ENCODE measurements at places on chromosomes 3 and 15. TPM values are rescaled to one million over a fixed set of nuclear protein-coding genes. Genes with fewer than 3 reads are reported as not detected.

HHLA2 gene
- total RNA-seq: not detected

- no peak for DNase-seq
Observed at GRCh38 chr15:42036112-42036905, 15.5 kb upstream of the PLA2G4E start.

- DNase-seq: peak; percentile 94
Observed at GRCh38 chr3:64295594-64295993, 70.3 kb upstream of the PRICKLE2 start.

GRCh38 chr15:57229051-57229450 lies 147.3 kb upstream of the CGNL1 start:
- DNase-seq: no peak

DNA sequence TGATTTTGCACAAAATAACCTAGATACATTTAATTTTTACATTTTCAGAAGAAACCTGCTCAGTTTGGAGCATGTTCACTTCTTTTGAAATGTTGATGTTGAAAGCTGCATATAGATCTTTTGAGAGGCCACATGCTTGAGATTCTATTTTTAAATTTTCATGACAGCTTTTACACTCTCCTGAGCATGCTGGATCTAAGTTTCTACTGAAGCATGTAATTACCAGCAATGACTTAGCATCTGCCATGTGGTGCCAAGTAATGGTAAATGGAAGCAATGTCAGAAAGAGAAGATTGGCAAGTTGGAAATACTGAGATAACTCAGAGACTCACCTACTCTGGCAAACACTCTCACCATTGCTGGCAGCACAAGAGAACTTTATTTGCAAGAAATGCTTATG lies 310.6 kb downstream of the NSUN3 start:
- no peak for DNase-seq

DNA sequence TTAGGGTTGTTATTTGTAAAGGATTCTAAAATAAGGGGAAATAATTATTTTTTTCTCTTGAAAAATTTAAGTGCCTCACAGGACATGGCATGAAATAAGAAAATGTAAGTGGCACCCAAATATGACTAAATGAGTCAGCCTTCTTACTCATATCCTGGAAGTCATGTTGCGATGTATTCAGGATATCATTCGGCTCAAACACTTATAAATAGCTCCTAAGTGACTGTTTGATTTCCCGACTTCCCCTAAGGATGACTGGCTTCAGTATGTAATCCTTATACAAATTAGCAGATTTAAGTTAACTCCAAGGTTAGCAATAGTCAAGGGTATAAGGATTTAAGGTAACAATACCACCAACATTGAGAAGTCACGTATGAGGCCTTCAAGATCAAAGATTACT lies 57.3 kb upstream of the OSTN start:
- peak; percentile 85 for DNase-seq

DNA sequence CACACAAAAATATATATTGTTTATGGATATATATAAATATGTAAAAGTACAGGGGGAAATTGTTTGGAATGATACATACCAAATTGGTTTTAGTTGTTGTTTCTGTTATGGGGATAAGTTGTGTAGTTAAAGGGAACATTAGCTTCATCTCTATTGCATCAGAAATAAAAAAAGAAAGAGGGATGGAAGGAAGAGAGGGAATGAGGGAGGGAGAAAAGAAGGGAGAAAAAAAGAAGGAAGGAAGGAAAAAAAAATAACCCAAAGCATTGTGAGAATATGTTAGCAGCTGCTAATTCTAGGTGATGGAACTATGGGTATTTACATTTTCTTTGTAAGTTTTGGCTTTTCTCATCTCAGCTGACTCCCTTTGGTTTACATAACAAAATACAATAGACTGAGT lies 1.3 kb downstream of the CCR8 start:
- DNase-seq: no peak

RBPMS2 gene
- not detected for total RNA-seq
